Hematopoietic multipotent progenitor cell treated with erythropoietin and hydrocortisone succinate and interleukin-3 and kit ligand, for 4 days (in vitro differentiated cells): ENCODE measurements at places on chromosomes 16 and 17.

- no peak for DNase-seq
These were observed 3.3 kb downstream of the LRRC36 start for GRCh38 chr16:67329901-67330300.

DNA sequence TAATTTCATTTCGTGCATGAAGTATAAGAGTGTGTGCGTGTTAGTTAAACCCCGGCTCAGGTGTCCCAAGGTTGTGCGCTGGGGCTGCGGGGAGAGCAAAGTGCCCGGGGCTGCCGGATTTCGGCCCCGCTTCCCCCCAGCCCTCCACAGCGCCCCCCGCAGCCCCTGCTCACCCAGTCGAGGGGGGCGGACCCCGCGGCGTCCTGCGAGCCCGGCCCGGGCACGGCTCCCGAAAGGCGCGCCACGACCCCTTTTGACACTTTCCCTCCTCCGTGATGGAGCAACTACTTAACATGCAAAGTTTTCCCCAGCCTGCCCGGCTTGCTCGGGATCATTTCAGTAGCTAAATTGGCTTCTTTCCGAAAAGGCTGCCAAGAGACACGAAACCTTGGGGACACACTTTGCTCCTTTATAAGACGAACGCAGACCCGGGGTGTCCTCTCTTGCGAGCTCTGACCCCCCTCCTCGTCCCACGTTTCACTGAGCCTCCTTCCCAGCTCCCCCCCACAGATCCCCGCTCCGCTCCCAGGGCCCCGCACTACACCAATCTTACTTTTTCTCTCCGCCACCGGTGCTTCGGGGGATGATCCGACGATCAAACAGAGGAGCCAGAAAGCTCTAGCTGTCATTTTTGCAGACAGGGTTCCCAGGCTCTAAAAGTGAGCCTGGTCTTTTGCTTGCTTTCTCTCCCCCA, 552 bp downstream of the C17orf58 start:
- DNase-seq: peak; percentile 37

DNA sequence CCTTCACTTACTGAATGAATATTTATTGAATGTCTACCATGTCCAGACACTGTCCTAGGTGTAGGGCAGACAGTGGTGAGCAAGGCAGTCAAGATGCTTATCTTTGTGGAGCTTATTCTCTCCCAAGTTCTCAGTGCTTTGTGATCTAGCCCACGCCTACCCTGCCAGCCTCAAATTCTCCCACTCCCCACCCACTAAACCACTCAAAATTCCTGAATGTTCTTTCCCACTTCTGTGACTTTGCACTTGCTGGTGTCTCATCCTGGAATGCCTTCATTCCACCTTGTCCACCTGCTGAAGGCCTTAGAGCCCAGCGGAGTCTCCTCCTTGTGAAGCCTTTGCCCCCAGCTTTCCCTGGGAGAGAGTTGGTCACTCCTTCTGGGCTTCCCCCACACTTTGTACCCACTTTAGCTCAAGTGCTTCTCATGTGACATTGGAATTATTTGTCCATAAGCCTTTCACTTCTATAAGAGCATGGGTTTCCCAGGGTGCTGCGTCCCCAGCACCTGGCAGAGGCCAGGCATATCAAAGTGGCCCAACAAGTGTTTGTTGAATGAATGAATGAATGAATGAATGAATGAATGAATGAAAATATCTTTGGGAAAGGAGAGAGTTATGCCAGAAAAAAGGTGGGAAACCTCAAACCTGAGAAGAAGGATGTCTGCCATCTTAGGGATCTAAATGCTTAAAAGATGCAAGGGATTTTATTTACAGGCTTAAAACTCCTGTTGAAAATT, 23.0 kb downstream of the CCDC182 start:
- no peak for DNase-seq

- peak; percentile 32 for DNase-seq
These were observed at the start of gene WSCD1 for GRCh38 chr17:6069539-6070429. Gene WSCD1, plus strand, starts transcription at chr17:6070379. Its CDS starts 10,280 bp downstream, at chr17:6080659.

- no peak for DNase-seq
These were observed 19.9 kb upstream of the SMIM36 start for GRCh38 chr17:55531053-55531728.

DNA sequence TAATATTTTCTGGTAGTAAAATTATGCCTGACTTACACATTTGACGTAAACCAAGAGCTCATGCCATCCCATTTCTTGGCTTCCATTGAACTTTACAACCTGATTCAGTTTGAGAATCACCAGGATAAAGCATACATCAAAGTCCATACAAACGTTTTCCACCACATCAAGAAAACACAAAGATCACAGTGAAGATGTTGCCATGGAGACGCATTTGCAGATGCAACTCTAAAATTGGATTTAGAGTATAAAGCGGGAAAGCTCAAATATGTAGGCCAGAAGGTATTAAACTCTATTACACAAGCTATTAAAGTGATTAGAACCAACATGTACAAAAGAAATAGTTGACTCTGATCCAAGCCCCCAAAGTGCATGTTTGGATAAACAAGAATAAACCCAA, 10.4 kb downstream of the C16orf46 start:
- DNase-seq: no peak

DNA sequence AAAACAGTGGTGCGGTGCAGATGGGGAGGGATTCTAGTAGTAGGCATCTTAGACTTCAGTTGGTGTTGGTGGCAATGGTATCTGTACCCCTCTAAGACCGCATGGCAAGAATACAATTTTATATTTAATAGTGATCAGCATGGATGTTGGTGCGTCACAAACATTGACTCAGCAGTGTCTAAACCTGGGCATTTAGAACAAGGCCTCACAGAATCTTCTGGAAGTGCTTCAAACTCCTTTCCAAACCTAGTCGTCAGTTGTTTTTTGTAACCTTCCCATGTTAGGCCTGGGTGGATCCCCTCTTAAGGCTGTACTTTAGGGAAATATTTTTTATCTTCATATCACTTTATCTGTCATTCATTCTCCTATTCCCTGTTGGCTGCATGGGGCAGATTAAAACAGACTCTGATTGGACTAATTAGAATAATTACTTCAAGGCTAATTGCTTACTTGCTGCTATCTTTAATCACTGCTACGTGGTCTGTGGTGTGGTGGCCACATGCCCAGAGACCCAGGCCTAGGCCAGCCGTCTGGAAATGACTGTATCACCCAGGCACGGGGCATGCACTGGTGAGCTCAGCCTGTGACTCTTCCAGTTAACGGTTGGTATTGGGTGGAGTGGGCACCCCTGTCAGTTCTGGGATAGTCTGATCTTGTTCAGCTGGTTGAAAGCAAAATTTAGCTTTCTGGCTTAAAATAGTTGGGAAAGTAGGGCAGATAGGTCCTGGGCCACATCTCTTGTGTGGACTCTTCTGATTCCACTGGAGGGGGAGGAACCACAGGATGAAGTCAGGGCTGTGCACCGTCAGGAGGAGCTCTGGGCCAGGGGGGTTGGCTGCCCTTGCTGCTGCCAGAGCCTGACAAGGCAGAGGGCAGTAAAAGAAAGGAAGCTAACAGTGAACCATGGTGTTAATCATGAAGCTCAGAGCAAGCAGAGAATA, 4.5 kb downstream of the ALKBH5 start:
- DNase-seq: peak; percentile 75

DNA sequence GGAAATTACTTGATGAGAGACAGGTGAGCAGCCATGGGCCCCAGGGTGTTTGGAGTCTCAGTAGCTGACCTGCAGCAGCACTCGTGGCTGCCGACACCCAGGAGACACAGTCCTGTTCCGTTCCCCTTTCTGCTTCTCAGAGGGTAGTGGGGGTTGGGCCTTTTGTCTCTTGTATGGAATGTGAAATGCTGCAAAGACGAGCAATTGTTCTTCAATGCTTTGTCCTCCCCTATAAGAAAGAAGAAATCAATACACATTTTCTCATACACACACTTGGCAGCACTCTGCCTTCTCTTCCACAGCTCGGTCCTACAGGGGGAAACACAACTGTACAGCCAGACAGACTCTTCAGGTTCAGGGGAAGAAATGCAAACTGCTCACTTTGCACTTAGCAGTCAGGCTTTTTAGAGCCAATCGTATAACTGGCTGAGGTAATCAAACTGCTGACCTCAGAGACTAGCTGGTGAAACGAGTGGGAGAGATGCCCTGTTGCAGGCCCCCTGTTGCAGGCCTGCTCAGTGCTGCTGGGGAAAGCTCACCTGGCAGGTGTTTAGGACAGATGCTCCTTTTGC, 96.7 kb downstream of the AATF start:
- no peak for DNase-seq

- no peak for DNase-seq
These were observed 821.5 kb downstream of the CDH8 start for GRCh38 chr16:61214780-61215179.

DNA sequence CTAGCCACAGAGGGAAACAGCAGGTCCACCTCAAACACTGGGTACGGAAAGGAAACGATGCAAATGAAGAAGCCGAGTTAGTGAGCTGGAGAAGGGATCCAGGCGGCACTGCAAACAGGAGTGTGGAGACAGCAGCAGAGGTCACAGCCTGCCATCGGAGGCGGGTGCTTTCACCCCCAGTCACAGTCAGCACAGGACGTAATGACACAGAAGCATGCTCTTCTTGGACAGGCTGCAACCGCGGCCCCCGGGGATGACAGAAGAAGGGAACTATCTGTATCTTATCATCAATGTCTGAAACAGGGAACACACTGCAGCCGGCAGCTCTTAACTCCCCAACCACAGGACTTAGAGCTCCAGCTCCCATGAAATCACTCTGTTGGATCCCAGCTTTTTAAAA, 16.1 kb upstream of the SLC38A8 start:
- no peak for DNase-seq

- no peak for DNase-seq
These were observed 22.9 kb downstream of the C16orf96 start for GRCh38 chr16:4578961-4579530.

DNA sequence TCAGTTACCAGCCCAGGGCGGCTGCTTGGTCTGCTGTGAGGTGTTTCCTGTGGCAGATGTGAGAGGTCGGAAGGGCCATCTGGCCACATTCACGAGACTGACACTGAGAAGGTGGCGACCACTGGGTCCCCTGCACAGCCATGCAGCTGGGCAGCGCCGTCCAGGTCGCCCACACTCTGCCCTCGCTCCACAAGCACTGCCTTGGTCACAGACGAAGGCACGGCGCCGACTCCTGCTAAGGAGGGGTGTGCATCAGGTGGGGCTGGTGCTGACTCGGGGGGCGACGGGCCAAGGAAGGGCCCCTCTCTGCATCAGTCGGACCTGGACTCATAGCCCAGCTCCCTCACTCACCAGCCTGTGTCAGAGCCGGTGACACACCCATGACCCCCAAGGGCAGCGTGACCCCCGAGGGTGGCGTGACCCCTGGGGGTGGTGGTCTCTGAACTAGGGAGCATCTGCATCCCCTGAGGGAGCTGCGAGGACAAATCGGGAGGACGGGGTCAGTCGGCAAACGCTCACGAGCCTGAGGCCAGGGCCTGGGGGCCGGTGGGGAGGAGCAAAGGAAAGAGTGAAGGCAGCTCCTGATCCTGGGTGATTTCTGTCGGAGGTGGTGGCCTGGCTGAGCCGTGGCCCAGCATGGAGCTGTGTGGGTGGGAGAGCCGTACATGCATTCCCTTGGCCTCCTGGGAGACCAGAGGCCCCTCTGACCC, 30.4 kb downstream of the NME3 start:
- no peak for DNase-seq

DNA sequence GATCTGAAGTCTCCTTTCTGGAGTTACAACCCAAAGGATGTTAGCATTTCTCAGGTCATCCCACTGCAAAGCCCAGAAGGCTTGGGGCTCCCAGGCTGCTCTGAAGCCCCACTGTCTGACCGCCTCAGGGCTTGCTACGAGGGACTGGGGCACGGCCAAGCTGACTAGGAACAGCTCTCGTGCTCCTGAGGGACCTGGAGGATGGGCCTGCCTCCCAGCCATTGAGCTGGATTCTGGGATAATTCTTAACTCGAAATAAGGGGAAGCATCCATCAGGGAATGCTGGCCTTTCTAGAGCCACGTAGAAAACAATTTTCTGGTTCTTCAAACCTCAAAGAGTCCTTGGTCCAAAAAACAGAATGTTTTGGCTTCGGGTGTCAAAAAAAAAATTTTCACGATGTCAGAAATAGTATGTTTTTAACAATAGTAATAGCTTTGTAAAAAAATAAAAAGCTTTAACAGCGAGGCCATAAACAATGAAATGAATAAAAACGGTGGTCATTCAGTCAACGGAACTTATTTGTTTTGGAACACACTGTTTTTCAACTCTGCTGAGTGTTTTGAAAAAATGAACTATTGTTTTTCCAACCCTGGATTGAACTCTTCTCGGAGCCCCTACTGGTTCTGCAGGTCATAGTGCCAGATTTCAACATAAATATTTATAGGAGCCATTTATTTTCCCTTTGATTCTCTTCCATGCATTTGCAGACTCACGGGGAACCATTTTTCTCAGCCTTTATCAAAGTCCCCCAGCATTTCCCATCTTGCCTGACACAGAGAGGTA, 16.4 kb upstream of the HERPUD1 start:
- DNase-seq: no peak

- DNase-seq: no peak
These were observed 42.7 kb downstream of the ADGRG5 start for GRCh38 chr16:57585051-57585687.

- no peak for DNase-seq
These were observed 39.4 kb upstream of the DHX8 start for GRCh38 chr17:43444223-43445008.

DNA sequence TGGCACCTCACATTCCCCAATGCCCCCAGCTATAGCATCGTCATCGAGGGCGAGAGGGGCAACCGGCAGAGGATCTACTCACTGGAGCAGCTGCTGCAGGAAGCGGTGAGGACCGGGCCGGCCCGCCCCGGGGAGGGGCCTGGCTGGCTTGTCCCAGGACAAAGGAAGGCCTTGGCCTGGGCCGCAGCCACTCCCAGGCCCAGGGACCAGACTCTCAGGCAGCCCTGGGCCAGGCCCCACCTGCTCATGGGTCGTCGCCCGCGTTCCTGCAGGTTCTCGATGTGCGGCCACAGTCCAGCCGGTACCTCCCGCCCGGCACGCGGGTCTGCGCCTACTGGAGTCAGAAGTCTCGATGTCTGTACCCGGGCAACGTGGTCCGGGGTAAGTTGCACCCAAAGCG, 53.4 kb downstream of the ACTG1 start:
- DNase-seq: no peak

GRCh38 chr16:3980253-3981111, 100.0 kb upstream of the CREBBP start:
- DNase-seq: no peak

- no peak for DNase-seq
These were observed 2.4 kb upstream of the TBX21 start for GRCh38 chr17:47730681-47731080.

DNA sequence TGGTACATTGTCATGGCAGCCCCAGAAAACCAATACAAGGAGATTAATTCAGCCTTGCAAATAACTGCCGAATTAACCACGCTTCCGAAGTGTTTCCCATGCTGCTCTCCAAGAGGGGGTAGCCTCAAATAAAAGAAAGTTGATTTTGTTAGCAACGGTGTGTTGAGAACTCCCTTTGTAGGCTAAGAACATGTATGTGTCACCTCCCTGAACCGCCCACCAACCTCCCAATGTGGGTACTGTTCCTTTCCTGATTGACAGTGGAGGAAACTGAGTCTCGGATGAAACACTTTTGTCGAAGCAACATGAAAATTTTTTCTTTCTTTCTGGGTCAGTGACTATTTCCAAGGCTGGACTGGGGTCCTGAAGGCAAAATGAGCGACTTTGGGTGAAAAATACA, 25.1 kb downstream of the CACNG4 start:
- no peak for DNase-seq

- DNase-seq: no peak
These were observed 1472.4 kb upstream of the GOT2 start for GRCh38 chr16:60206516-60206915.
